ENCODE measurements at places on chromosomes 6 and 20. TPM values are rescaled to one million over a fixed set of nuclear protein-coding genes. Genes with fewer than 3 reads are reported as not detected.

GRCh38 chr6:96889146-96889545, 8.5 kb downstream of the NDUFAF4 start:
- no peak for DNase-seq

DNA sequence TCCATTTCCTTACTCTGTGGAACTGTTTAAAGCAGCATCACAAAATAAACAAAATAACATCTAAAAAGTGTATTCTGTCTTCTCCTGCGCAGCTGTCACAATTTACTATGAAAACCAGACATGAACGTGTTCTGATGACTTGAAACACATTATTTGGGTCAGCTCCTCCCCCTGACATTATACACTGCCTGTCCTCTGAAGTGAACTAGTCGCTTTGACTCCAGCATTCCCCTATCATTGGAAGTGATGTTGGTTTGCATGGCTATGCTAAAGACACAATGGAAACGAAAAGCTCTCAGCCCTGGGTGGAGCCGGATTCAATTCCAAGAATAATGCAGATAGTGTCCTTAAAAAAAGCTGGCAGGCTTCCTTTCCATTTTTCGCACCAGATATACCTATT, 125.9 kb downstream of the FYN start:
- DNase-seq = no peak

DNA sequence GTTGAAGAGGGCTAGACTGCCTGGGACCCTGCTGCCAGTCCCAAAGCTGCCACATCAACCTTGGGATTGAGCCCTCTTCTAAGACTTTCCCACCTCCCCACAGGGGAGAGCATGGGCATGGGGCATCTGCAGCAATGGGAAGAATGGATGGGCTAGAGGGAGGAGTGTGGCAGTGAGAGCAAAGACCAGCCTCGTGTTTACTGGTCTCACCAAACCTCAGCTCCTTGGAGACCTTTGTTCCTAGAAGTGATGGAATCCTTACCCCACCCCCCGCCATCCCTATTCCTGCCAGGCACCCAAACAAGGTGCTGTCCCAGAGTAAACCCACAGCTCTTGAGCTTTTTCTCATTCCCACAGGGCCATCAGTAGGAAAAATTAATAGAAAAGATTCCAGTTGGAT, 20.0 kb upstream of the ARMC12 start:
- no peak for DNase-seq

GRCh38 chr6:157912326-157912725, 69.3 kb upstream of the SYNJ2 start:
- peak; percentile 83 for DNase-seq

GRCh38 chr6:45001663-45002062, 326.5 kb upstream of the RUNX2 start:
- DNase-seq = no peak

GRCh38 chr6:167573461-167574215, 248.8 kb downstream of the TTLL2 start:
- DNase-seq = peak; percentile 78

DNA sequence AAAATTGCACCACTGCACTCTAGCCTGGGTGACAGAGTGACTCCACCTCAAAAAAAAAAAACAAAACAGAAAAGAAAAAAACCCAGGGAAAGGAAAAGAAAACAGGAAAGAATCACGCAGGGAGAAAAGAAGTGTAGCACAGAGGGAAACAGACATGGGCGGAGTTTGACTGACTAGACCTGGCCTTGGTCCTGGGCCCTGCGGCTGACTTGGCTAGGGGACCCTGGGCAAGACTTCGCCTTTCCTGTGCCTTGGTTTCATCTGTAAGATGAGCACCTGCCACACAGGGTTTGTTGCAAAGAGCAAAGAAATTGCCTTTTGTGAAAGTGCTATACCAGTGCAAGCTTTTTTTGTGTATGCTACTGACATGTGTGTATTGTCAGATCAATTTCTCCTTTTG, 71.3 kb upstream of the KCNG1 start:
- DNase-seq = peak; percentile 21

DNA sequence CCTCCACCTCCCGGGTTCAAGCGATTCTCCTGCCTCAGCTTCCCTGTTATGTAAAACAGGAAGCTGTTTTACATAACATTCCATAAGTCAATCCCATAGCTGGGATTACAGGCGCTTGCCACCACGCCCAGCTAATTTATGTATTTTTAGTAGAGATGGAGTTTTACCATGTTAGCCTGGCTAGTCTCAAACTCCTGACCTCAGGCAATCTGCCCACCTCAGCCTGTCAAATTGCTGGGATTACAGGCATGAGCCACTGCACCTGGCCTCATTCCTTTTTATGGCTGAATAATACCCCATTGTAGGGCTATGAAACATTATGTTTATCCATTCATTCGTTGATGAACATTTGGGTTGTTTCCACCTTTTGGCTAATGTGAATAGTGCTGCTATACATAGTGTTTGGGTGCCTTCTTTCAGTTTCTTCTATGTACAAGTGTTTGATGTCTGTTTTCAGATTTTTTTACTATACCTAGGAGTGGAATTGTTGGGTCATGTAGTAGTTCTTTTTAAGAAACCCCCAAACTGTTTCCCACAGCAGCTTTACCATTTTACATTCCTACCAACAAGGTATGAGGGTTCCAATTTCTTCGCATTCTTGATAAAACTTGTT, 138.7 kb upstream of the COL21A1 start:
- DNase-seq = no peak

NKX2-4 gene
- not detected for total RNA-seq

PPP1R3D gene
- total RNA-seq = 7.5 TPM

LCA5 gene
- 9.1 TPM for total RNA-seq

LY6G6D gene
- total RNA-seq = not detected

RNF5 gene
- total RNA-seq = 63.5 TPM

NMBR gene
- not detected for total RNA-seq

All from tongue (tissue), 3 donors.